ENCODE measurements at places on chromosomes 5 and 9. TPM values are rescaled to one million over a fixed set of nuclear protein-coding genes. Genes with fewer than 3 reads are reported as not detected.

The SLC45A2 gene
- total RNA-seq: 0.31 TPM

The GFI1B gene
- not detected for total RNA-seq

The PITX1 gene
- 1.8 TPM for total RNA-seq

- no peaks in the 10 kb centered on the region for H3K27me3 ChIP-seq
- H3K36me3 ChIP-seq: no peaks in the 10 kb centered on the region
- no peak overlapping the region for H3K4me3 ChIP-seq
- DNase-seq: no peak
- H3K4me1 ChIP-seq: no peaks in the 10 kb centered on the region
Observed at GRCh38 chr9:97591535-97591934, 41.6 kb downstream of the TSTD2 start.

GRCh38 chr5:100550531-100551051 lies 15.4 kb downstream of the FAM174A start:
- no peak overlapping the region for H3K4me3 ChIP-seq
- H3K27ac ChIP-seq: no peak overlapping the region
- DNase-seq: no peak
- no peaks in the 10 kb centered on the region for H3K27me3 ChIP-seq
- H3K36me3 ChIP-seq: no peaks in the 10 kb centered on the region

DNA sequence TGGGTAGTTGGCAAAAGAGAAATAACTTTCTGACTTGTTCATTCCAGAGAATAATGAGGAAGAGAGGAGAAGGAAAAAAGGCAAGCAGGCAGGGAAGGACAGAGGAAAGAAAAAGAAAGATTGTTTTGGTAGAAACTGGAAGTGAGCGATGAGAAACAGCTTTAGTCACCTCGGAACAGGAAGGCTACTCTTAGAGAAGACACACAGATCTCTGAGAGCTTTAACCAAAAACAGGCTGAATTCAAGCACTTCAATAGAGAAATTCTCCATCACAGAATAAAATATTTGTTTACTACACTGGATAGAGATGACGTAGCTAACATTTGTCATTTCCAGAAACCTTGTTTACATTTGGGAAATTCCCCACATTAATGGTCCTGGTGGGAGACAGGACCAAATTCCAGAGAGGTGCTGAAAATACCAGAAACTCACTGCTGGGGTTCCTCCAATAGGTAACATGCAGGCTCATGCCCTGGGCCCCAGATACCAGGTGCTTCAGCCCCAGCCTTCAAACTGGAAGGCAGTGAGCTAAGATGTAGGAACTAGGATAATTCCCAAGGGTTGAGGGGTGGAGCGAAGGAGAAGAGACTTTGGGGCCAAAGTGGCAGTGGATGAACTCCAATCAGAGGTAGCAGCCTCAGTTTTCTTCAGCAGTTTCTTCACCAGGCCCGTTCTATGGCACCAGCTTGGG lies 227.7 kb upstream of the GRAMD2B start:
- DNase-seq: no peak
- no peak overlapping the region for H3K4me3 ChIP-seq
- H3K27ac ChIP-seq: no peak overlapping the region
- peaks cover 5% of the 10 kb centered on the region for H3K27me3 ChIP-seq

DNA sequence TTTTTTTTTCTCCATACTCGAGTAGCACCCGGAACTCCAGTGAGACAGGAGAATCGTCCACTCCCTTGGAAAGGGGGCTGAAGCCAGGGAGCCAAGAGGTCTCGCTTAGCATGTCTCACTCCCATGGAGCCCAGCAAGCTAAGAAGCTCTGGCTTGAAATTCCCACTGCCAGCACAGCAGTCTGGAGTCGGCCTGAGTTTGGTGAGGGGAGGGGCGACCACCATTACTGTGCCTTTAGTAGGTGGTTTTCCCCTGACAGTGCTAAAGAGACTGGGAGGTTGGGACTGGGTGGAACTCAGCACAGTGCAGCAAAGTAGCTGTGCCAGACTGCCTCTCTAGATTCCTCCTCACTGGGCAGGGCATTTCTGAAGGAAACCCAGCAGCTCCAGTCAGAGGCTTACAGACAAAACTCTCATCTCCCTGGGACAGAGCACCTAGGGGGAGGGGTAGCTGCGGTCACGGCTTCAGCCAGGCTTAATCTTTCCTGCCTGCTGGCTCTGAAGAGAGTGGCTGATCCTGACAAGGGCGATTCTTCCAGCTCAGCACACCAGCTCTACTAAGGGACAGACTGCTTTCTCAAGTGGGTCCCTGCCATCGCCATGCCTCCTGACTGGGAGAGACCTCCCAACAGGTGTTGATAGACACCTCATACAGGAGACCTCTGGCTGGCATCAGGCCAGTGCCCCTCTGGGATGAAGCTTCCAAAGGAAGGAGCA lies 414.5 kb upstream of the ZNF608 start:
- H3K4me1 ChIP-seq: no peaks in the 10 kb centered on the region
- no peaks in the 10 kb centered on the region for H3K36me3 ChIP-seq
- no peaks in the 10 kb centered on the region for H3K27me3 ChIP-seq
- H3K4me3 ChIP-seq: no peak overlapping the region
- H3K27ac ChIP-seq: no peak overlapping the region

GRCh38 chr5:160511280-160511929 lies 89.8 kb downstream of the PTTG1 start:
- no peak overlapping the region for H3K4me3 ChIP-seq
- H3K27me3 ChIP-seq: peaks cover 54% of the 10 kb centered on the region
- no peaks in the 10 kb centered on the region for H3K36me3 ChIP-seq

GRCh38 chr9:3370715-3371114 lies 155.1 kb downstream of the RFX3 start:
- no peak overlapping the region for H3K27ac ChIP-seq
- H3K27me3 ChIP-seq: no peaks in the 10 kb centered on the region
- DNase-seq: no peak
- no peaks in the 10 kb centered on the region for H3K4me1 ChIP-seq

DNA sequence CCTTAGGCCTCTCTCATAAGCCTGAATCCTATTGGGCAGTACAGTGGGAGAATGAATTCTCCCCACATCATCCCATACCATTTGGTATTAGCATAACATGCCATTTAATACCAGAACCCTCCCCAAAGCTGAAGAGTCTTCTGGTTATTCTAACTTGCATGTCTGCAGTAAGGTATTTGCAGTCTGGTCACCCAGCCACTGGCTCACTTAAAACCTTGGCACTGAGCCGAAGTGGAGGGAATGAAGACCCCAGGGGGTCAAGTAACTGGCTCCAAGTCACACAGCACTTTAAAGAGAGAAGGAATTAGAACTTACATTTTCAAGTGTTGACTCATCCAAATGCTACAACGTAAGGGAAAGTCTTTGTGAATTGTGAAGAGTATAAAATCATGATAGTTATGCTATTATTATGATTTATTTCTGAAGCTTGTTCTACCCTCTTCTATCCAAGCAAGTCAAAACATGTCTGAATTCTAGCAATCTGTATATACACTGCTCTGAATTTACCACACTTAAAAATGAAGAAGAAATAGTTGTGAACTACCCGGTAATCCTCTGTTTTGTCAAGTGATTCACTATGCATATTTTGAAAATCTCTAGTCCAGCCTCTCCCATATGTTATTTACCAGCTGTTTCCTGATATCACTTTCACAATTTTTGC lies 28.5 kb downstream of the GLRA1 start:
- no peaks in the 10 kb centered on the region for H3K27me3 ChIP-seq
- H3K27ac ChIP-seq: peak overlapping the region; percentile 44
- H3K4me3 ChIP-seq: no peak overlapping the region
- H3K4me1 ChIP-seq: peaks cover 27% of the 10 kb centered on the region

GRCh38 chr5:64074533-64074932 lies 91.1 kb upstream of the RNF180 start:
- no peak overlapping the region for H3K4me3 ChIP-seq
- peak; percentile 57 for DNase-seq
- no peaks in the 10 kb centered on the region for H3K4me1 ChIP-seq
- no peak overlapping the region for H3K27ac ChIP-seq
- no peaks in the 10 kb centered on the region for H3K36me3 ChIP-seq
